ENCODE measurements at places on chromosomes 13 and 19. TPM values are rescaled to one million over a fixed set of nuclear protein-coding genes. Genes with fewer than 3 reads are reported as not detected.

Gene SUGP2
- 35.3 TPM for total RNA-seq

Gene PRKACA
- total RNA-seq, result 44.0 TPM

Gene IGFL1
- total RNA-seq, result not detected

Gene FUT2
- total RNA-seq, result not detected

GRCh38 chr19:7492142-7492541 is 3.3 kb upstream of the PEX11G start:
- no peak for DNase-seq

DNA sequence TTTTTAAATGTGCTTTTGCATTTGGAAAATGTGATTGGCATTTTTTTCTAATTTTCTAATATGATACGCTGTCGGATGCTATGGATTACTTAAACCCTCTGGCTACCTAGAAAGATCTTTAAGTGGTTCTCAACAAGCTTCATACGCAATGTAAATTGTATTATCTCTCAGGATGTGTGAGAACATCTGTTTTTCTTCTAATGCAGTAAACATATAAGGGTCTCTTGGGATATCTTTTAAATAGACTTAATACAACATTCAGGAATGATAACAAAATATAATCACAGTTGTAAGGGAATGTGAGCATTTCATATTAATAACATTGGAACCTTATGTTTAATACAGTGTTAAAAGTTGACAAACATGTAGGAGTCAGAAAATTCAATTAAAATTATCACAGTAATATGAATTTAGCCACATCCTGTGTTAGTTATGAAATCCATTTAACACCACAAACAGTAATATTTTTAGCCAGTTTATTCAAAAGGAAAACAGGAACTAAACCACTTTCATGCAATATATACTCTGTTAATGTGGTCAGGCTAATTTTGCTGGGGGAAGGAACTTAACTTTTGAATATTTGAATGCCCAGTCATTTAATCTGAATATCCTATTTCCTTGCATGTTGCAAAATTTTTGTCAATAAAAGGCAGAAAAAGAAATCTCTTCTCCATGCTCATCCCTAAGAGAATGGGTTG is 15.0 kb upstream of the ALOX5AP start:
- no peak for DNase-seq

- DNase-seq, result no peak
Measured at GRCh38 chr19:12648088-12648487, 18.5 kb downstream of the MAN2B1 start.

DNA sequence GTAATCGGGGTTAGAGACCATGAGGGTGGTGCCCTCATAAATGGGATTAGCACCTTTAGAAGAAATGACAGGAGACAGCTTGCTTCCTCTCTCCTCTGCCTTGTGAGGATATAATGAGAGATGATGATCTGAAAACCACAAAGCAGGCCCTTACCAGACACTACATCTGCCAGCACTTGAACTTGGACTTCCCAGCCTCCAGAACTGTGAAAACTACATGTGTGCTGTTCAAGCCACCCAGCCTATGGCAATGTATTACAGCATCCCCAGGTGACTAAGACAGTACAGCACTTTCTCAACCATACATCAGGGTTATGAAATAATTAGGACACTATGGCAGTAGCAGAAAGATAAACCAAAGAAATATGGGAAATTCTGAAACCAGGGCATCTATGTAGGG is 7.4 kb downstream of the ZNF564 start:
- no peak for DNase-seq

GRCh38 chr19:49591731-49592485 is 926 bp downstream of the PRR12 start:
- peak; percentile 41 for DNase-seq

GRCh38 chr19:49642492-49643035 is 555 bp downstream of the SCAF1 start:
- DNase-seq, result no peak

GRCh38 chr13:20221772-20222171 is 10.3 kb downstream of the GJB6 start:
- DNase-seq, result no peak

DNA sequence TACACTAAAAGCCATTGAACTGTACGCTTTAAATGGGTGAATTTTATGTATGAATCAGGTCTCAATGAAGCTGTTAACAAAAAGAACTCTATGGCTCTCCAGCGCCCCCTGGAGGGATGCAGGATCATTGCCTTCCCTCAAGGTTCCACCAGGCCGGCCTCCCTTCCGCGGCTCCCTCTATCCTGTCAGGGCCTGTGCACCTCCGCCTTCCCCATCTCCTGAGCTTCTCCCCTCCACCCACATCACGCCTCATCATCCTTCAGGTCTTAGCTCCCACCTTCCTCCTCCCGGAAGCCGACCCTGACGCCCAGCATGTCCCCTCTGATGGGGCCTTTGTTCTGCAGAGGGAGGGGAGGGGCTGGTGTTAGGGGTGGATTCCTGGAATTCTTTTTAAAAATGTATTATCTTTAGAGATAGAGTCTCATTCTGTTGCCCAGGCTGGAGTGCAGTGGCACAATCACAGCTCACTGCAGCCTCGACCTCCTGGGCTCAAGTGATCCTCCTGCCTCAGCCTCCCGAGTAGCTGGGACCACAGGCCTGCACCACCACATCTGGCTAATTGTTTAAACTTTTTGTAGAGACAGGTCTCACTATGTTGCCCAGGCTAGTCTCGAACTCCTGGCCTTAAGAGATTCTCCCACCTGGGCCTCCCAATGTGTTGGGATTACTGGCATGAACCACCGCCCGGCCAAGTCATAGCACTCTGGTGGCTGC is 27.7 kb downstream of the MEIS3 start:
- DNase-seq, result peak; percentile 80

DNA sequence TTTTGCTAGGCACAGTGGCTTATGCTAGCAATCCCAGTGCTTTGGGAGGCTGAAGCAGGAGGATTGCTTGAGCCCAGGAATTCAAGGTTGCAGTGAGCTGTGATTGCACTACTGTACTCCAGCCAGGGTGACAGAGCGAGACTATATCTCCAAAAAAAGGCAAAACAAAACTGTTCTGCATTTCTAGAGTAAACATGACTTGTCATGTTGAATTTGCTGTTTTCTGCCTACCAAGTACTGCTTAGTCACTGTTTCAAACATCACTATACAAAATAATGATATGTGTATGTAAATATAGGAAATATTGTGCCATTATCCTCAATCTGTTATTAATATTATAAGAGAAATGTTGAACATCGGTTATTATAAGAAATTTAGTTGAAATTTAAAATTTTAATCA is 9.2 kb downstream of the RFC3 start:
- no peak for DNase-seq

DNA sequence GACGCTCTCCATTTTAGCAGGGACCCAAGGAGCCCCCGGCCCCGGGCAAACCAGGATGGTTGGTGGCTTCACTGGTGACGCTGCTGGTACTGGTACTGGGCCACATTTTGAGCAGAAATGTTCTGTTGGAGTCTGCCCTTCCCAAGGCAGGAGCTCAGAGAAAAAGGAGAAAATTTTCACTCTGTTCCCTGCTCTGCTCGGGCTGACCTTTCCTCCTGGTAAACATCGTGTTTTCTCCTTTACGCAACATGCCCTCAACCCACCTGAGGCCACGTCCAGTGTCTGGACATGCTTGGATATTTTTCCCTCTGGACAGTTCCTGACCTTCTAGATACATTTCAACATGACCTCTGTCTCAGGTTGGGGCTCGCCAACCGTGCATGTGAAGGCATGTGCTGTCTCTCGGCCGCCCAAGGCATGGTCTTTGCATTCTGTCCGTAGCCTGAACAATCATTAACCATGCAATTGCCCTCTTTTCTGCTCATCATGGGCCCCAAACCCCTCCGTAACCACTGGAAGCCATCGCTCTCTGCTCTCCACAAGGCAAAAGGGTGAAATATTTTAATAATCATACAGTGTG is 115.2 kb upstream of the PEG3 start:
- DNase-seq, result no peak

DNA sequence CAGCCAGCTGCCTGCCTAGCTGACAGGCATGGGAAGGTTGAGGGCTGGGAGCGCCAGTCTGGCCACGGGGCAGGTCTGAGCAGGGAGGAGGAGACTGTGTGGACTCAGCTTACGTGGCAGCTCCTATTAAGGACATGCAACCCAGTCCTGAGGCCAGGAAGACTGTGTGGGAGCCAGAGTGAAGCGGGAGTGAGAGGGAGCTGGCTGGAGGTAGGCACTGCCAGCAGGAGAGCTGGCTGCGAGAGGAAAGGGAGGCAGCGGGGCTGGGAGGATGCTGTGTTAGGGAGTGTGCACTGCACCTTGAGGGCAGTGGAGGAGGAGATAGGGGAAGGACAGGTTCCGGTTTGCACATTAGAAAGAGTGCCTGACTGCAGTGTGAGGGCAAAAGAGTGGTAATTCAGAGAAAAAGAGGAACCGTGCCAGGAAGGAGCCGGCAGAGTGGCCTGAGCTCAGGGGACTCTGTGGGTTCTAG is 99.2 kb downstream of the SLC7A1 start:
- DNase-seq, result no peak

- DNase-seq, result peak; percentile 28
Measured at GRCh38 chr19:43768273-43769050, 12.3 kb downstream of the KCNN4 start.

DNA sequence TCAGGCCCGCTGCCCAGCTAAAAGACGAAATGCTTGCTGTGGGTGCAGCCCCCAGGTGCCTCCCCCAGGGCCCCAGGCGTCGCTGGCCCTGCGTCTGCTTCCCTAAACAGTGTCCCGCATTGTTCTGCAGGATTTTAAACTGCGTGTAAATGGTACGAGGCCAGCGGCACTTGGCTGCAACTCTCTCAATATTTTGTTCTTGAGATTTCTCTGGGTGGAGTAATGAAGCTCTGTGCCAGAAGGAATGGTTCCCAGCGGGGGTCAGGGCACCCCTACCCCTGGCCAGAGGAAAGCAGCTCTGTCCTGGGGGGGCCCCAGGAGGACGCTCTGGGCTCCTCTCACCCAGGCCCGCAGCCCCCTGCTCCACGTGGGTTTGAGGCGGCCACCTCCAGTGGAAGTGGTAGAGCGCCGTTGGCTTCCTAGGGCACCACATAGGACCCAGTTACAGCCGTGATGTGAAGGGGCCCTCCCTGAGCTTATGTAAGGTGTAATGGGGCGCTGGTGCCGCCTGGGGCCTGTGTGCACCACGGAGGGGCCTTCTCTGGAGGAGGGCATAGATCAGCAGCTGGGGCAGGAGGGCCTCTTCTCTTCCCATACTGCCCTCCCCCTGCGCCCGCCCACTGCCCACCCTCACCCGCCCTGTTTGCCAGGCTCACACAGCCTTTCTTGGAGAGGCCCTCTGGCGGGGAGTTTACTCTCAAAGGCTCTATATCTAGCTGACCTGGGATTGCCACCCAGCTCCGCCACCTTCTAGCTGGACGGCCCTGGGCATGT is 19.8 kb downstream of the PAK4 start:
- DNase-seq, result no peak

DNA sequence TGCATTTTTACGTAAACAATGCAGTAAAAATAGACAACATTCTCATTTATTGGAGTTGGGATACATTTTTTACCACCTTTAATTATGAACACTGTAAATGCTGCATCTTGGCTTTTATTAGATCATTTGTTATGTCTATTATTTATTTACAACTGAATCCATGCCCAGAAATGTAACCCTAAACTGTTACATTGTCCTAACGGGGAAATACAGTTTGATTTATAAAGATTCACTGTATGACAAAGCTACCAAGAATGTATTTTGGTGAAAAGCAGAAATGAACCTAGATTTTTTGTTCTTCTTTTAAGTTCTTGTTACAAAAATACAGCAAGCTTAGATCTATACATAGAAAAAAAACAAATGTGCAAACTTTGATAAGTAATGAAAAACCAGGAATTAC is 1.1 kb downstream of the METTL21C start:
- peak; percentile 65 for DNase-seq

DNA sequence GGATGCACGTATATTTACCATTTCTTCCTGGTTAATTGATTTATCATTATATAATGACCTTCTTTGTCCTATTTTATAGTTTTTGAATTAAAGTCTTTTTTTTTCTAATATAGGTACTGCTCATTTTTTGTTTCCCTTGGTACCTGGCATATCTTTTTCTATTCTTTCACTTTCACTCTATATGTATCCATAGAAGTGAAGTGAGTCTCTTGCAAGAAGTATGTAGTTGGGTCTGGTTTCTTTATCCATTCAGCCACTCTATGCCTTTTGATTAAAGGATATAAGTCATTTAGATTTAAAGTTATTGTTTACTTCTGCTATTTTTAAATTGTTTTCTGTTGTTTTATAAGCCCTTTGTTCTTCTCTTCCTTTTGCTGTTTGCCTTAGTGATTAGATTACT is 194.3 kb upstream of the SLITRK6 start:
- no peak for DNase-seq

Measured in fibroblast of the aortic adventitia (primary cell).